ENCODE measurements at places on chromosomes 1 and 21.
A peak's percentile ranks its signal among the peaks of the same experiment; 100 is the strongest.

- DNase-seq = no peak
Measured at GRCh38 chr1:64098846-64099582, 104.4 kb upstream of the UBE2U start.

- DNase-seq = no peak
Measured at GRCh38 chr1:17081439-17081838, 27.6 kb upstream of the SDHB start.

GRCh38 chr1:32924881-32925344, 23.7 kb upstream of the TMEM54 start:
- DNase-seq = no peak

GRCh38 chr1:100358210-100358609, 5.9 kb downstream of the CDC14A start:
- no peak for DNase-seq

GRCh38 chr1:240319998-240320397, 228.3 kb downstream of the FMN2 start:
- DNase-seq = no peak

DNA sequence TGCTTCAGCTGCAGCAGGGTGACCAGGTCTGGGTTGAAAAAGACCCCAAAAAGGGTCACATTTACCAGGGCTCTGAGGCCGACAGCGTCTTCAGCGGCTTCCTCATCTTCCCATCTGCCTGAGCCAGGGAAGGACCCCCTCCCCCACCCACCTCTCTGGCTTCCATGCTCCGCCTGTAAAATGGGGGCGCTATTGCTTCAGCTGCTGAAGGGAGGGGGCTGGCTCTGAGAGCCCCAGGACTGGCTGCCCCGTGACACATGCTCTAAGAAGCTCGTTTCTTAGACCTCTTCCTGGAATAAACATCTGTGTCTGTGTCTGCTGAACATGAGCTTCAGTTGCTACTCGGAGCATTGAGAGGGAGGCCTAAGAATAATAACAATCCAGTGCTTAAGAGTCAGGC, 2.9 kb downstream of the C1QA start:
- DNase-seq = no peak

DNA sequence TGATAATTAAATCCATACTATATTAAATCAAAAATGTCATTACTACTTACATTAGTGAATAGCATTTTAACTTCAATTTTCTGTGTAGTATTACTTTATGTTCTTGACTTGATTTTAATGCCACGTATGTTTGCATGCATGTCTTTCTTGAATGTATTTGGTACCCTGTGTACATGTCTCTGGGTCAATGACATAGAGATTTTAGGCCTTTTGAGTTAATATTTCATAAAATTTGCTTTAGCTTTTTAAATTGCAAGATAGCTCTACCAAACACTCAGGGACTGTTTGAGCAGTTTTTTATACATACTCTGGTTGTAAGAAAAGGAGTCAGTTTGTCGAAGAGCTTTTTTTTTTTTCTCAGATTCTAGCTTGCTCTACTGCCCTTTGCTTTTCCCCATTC, 1.5 kb downstream of the MLLT11 start:
- DNase-seq = no peak

- peak; percentile 29 for DNase-seq
Measured at GRCh38 chr1:37890378-37891014, 31.1 kb upstream of the MTF1 start.

GRCh38 chr1:115356356-115356755, 18.3 kb upstream of the NGF start:
- DNase-seq = no peak

GRCh38 chr21:38326429-38326828, 69.6 kb downstream of the KCNJ15 start:
- no peak for DNase-seq

DNA sequence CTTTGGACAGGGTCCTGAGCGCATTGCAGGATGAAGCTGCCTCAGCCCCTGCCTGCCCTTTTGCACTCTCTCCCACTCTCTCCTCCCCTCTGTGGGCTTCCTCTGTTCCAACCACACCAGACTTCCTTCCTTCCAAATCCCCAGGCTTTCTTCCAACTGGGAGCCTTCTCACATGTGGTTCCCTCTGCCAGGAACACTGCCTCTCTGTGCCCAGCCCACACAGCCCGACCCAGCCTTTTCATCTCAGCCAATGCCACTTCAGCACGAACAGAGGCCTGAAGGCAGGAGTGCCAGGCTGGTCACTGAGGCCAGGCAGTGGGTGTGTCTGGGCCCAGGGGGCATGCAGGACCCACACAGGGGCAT, 5.9 kb downstream of the SELENON start:
- no peak for DNase-seq

GRCh38 chr1:110489973-110490542, 28.9 kb downstream of the KCNA10 start:
- no peak for DNase-seq

GRCh38 chr21:42443181-42443785, 39.6 kb downstream of the UBASH3A start:
- DNase-seq = no peak

GRCh38 chr1:28147264-28148094, 29.0 kb downstream of the PTAFR start:
- DNase-seq = no peak

DNA sequence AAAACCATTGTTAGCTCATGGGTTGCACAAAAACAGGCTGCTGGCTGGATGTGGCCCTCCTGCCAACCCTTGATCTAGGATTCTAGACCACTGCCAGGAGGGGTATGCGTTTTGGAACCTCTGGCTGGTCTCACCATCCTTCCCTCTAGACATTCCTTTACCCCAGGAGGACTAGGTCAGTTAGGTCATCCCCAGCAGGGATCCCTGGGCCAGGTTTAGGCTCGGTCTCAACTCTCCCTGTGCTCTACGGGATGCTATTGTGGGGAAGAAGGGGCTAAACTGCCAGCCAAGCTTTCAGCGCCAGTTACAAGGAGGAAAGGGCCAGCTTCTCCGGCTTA, 22.7 kb downstream of the SLC2A1 start:
- no peak for DNase-seq

DNA sequence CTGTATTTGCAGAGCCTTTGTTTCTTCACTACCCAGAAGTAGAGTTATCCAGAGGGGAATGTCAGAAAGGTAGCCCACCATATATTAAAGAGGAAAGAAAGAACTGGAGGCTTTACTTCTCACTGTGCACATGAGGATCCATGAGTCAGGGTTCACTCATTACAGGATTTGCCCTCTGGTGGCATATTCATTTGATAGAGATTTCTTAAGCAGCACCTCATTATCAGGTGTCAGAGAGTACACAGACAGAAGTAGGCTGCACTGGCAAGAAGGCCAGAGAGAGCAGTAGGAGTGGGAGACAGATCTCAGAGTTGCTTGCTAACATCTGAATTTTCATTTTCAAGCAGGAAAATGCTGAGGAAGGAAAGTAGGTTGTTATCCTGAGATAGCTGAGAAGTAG, 123.8 kb downstream of the PIK3R3 start:
- no peak for DNase-seq

DNA sequence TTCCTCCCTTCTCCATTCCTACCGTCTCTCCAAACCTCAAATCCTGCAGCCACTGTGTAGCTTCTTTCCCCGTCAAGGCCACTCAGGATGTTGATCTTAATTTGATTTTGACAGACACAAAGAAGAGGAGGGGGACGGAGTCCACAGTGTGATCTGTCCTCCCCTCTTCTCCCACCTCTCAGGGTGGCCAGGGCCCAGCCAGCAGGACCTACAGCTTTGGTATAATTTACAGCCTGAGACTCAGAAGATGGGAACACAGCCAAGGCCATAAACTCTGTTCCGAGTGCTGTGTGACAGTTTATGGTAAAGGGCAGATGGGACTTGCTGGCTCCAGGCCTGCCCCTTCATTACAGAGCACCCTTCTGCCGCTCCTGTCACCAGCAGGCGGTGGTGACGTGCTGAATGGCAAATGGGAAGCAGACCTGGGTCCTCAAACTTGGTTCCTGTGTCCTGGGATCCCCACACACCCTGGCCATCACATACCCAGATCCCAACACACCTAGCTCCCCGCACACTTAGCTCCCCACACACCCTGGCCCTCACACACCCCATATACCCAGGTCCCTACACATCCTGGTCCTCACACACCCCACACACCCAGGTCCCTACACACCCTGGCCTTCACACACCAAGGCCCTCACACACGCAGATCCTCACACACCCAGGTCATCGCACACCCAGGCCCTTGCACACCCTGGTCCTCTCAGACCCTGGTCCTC, 71.6 kb downstream of the CD2 start:
- DNase-seq = peak; percentile 94

- DNase-seq = no peak
Measured at GRCh38 chr1:3541936-3542335, 69.4 kb downstream of the MEGF6 start.

DNA sequence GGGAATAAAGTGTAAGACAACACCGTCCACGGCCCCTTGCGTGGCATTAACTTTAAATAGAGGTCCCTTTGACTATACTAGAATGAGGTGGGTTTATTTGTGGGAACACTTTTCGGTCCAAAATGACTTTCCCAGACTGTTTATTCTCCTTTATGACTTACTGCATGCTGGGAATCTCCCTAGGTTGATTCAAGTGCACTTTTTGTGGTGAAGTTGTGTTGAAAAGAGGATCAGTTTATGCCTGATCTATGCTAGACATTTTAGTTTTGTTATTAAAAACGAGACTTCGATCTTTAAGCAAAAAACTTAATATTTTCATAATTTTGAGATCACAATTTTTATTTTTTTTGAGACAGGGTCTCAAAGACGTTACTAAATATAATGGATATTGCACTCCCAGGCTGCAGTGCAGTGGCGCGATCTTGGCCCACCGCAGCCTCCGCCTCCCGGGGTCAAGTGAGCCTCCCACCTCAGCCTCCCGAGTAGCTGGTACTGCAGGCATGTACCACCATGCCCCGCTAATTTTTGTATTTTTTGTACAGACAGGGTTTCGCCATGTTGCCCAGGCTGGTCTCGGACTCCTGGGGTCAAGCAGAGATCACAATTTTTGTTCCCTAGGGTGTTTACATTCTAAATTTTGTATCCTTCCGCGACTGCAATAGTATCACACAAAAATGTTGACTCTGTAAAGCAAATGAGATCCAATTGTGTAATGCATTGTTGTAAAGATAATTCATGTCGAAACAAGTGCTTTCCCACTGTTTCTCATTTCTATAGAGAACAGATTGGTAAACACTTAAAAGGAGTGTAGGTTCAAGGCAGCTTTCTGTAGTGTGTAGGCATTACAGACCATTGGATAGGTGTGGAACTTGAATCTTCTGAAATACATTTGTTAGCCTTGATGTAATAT, 1.6 kb downstream of the CDC42 start:
- no peak for DNase-seq

GRCh38 chr1:1630191-1630964, 1.6 kb upstream of the MMP23B start:
- DNase-seq = peak; percentile 75

DNA sequence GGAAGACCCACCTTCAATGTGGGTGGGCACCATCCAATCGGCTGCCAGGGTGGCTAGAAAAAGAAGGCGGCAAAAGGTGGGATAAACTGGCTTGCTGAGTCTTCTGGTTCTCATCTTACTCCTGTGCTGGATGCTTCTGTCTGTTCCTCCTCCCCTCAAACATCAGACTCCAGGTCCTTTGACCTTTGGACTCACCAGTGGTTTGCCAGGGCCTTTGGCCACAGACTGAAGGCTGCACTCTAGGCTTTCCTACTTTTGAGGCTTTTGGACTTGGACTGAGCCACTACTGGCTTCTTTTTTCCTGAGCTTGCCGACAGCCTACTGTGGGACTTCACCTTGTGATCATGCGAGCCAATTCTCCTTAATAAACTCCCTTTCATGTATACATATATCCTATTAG, 55.9 kb downstream of the VCAM1 start:
- DNase-seq = no peak

- no peak for DNase-seq
Measured at GRCh38 chr1:151837197-151837596, 2.4 kb downstream of the C2CD4D start.

- no peak for DNase-seq
Measured at GRCh38 chr1:161307230-161307768, 2.5 kb downstream of the MPZ start.

GRCh38 chr1:167790117-167790516, 68.3 kb downstream of the MPZL1 start:
- DNase-seq = peak; percentile 33

GRCh38 chr1:79190074-79190473, 183.5 kb upstream of the ADGRL4 start:
- DNase-seq = no peak

GRCh38 chr1:18646786-18647410, 16.3 kb downstream of the PAX7 start:
- DNase-seq = no peak

DNA sequence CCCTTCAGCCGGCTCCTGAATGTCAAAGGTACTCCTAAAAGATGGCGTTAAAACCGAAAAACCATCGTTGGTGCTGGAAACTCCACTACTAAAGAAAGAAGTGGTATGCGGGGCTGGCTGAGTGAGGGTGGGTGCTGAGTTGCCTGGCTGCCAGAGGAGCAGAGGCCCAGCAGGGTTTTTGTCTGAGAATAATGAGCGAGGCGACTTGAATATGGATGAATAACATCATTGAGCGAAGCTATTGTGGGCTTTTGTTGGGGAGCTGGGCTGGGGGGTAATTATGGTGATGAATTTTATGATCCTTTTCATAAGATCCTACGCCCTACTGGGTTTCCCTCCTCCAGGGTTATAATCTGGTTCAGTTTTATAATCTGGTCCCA, 2.0 kb downstream of the PDPN start:
- no peak for DNase-seq

DNA sequence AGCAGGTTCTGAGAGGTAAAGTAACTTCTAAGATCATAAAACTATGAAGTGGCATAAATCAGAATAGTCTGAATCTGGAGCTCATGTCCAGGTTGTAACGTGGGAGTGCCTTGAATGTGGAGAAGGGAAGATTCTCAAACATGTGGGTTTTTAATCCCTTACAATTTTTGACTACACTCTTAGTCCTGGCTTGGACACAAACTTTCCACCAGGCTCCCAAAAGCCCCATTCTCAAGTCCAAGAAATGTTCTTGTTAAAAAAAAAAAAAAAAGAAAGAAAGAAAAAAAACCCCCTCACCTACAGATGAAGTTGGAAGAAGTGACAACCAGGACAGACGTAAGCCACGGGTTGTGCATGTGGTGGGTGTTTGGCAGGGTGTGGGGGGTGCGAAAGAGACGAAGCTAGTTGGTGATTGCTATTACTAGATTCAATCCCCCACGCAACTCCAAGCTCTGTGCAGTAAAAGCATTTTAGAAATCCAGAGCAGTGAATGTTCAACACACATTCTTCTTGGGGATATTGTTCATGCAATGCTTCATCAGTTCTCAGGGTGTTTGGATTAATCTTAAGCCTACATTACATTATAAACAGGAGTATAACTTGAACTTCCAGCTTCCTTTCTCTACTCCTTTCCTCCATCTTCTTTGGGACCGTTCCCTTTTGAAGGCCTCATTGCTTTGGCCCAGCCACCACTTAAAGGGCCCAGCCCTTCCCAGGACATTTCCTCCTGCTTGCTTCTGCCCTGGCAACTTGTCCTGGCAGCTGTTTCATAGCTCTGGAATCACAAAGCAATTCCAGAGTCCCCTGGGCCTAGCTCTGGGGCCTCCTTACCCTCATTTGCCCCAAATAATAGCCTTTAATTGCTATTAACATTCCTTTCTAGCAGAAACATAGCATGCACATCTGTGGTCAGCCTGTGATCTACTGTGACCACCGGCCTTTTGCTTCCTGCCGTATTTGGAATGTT, 41.8 kb downstream of the PHC2 start:
- no peak for DNase-seq

- no peak for DNase-seq
Measured at GRCh38 chr1:173267453-173267945, 60.4 kb upstream of the TNFSF4 start.

- DNase-seq = peak; percentile 21
Measured at GRCh38 chr1:179082333-179082998, 596 bp downstream of the TOR3A start.

GRCh38 chr1:117544509-117545109, 61.2 kb upstream of the TENT5C start:
- DNase-seq = no peak

Measured in NCI-H1105 treated with DMSO at 0.1 percent for 48 hours (cell line).